ENCODE measurements at places on chromosomes 13 and 19.

- no peak for DNase-seq
Measured at GRCh38 chr13:106650690-106651205, 82.8 kb upstream of the ARGLU1 start.

- DNase-seq = peak; percentile 77
Measured at GRCh38 chr19:4914736-4915501, 5.6 kb downstream of the UHRF1 start.

DNA sequence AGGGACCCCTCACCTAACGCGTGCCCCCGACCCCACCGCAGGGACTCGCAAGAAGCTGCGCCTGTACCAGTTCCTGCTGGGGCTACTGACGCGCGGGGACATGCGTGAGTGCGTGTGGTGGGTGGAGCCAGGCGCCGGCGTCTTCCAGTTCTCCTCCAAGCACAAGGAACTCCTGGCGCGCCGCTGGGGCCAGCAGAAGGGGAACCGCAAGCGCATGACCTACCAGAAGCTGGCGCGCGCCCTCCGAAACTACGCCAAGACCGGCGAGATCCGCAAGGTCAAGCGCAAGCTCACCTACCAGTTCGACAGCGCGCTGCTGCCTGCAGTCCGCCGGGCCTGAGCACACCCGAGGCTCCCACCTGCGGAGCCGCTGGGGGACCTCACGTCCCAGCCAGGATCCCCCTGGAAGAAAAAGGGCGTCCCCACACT, 4.7 kb upstream of the MYBPC2 start:
- DNase-seq = peak; percentile 83

DNA sequence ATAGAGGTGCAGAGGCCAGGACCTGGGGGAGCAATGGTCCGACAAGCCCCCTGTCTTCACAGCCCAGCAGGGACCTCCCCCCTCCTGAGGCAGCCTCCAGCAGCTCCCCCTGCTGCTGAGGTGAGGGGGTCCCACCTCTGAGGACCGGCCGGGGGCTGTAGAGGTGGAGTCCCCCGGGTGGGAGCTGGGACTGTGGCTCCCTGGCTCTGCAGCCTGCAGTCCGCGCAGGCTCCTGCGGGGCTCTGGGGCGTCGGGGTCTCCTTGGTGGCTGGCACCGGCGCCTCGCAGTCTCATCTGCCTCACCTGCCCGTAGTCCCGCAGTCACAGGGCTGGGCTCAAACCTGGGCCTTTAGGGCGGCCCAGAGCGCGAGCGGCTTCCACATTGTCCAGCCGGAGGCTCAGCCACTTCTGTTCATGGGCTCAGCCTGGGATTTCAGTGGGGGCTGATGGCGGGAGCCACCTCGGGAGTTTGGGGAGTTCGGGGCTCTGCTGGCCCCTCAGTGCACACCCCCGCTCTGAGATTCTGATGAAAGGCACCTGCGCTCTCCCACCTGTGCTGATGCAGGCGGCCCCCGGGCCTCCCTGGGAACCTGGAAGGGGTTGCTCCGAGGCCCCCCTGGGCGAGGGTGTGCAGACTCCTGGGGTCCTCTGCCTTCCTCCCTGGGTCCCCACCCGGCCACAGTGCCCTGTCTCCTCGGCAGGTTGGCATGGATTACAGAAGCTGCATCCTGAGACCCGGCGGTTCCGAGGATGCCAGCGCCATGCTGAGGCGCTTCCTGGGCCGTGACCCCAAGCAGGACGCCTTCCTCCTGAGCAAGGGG, 7.0 kb upstream of the ZNF554 start:
- DNase-seq = no peak

DNA sequence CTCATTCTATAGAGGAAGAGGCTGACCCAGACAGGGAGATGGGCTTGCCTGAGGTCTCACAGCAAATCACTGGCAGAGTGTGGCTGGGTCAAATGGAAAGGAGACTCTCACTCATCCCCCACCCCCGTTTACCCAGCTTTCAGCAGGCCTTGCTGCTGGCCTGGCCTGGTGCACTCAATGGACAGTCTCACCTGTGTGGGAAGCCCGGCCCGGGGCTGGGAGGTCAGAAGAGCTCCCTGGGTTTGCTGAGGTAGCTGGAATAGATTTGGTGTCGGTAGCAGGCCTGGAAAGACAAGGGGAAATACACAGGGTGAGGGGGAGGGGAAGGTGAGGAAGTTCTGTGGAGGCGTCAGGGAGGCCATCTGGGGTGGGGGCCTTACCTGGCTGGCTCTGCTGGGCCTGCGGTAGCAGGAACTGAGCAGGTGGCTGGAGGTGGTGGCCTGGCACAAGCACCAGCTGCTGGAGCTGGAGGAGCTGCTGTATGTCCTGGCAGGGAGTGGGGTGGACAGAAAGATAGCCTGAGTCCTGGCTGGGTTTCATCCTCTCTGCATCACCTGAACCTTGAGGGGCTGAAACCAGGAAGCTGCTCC, 23.5 kb downstream of the ZNF574 start:
- no peak for DNase-seq

DNA sequence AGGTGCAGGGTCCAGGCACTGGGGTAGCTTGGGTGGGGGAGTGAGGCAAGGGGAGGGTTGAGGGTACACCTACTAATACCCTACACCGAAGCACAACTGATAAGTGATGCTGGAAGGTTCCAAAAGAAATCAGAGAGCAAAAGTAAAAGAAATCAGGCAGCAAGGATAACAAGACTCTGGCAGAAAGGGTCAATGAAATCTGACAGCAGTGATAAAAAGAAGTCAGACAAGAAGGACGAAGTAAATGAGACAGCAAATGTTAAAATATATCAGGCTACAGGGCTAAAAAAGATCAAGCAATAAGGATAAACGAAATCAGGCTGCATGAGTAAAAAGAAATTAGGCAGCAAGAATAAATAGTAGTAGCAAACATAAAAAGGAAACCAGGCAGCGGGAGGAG, 4.7 kb downstream of the LRFN3 start:
- no peak for DNase-seq

DNA sequence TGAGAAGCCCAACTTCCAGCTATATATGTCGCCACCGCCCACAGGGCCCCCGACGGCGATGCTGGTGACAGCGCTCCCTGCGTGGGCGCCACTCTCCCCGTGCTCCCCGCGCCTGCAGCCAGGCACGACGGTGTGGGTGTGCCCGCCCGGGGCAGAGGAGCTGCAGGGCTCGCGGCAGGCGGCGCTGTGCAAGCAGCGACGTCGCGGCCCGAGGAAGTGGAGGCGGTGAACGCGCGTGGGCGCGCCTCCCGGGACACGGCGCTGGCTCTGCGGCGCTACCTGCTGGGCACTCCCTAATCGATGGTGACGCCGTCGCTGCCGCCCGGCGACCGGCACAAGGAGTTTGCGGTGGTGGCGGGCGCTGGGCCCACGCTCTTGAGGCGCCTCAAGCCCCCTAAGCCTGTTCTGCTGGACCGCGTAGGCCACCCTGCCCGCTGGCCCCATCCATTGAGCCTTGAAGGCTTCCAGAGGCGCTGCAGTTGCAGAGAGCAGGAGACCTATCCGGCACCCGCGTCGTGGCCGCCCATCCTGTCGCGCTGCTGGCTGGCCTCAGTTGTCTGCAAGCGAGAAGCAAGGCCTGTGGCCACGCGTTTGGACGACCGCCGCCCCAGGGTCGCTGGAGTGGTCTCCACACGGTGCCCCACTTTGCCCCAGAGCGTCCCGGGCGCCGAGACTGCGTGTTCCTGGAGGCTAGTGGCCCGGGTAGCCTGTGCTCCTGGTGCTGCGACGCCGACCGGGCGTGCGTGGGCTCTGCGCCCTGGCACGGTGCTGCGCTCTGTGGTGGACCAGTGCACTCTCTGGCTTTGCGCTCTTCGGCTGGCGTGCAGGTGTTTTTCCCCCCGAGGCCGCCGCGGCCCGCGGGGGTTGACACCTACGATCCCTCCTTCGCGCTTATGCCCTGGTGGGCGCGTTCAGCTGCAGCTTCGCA, 23.1 kb downstream of the LRFN3 start:
- DNase-seq = no peak

- peak; percentile 82 for DNase-seq
Measured at GRCh38 chr19:57812226-57812625, 2.5 kb downstream of the ZNF552 start.

DNA sequence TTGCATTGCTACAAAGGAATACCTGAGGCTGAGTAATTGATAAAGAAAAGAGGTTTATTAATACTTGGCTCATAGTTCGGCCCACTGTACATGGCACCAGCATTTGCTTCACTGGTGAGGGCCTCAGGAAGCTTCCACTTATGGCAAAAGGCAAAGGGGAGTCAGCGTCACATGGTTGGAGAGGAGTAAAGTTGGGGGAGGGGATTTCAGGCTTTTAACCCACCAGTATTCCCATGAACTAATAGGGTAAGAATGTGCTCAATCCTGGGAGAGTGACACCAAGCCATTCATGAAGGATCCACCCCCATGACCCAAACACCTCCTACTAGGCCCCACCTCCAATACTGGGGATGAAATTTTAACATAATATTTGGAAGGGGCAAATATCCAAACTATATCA, 82.5 kb upstream of the MYCBP2 start:
- no peak for DNase-seq

DNA sequence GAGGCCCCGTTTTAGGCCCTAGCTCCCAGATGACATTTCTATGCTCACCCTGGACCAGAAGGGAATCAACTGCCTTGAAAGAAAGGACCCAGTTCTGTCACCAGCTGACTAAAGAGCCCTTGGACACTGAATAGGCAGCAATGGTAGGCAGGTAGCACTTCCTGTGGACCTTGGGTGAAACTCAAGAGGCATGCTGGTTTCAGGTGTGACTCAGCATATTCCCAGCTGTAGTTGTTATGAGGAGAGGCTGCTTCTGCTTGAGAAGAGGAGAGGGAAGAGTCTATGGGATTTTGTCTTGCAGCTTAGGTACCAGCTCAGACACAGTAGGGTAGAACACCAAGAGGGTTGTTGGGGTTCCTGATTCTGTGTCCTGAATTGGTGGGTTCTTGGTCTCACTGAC, 37.9 kb upstream of the HTR2A start:
- DNase-seq = no peak

- DNase-seq = no peak
Measured at GRCh38 chr19:54480051-54480450, 7.0 kb upstream of the CDC42EP5 start.

GRCh38 chr13:33351319-33351718, 65.8 kb upstream of the STARD13 start:
- DNase-seq = peak; percentile 47

DNA sequence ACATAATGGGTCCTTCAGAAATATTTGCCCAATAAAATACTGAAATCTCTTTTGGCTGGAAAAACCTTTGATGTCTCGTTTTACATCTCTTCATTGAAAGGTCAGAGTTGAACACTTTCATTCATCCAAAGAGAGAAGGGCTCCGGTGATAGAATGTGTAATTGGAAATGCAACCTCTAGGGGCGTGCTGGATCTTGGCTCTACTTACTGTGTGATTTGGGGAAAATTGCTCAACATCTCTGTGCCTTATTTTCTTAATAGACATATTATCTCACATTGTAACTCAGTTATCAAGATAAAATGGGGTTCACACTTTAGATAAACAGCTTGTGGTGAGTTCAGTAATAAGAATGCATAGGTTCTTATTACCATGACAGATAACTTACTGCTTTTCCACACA, 1444.1 kb downstream of the SLITRK5 start:
- no peak for DNase-seq

- no peak for DNase-seq
Measured at GRCh38 chr13:99863789-99864626, 107.6 kb downstream of the ZIC5 start.

DNA sequence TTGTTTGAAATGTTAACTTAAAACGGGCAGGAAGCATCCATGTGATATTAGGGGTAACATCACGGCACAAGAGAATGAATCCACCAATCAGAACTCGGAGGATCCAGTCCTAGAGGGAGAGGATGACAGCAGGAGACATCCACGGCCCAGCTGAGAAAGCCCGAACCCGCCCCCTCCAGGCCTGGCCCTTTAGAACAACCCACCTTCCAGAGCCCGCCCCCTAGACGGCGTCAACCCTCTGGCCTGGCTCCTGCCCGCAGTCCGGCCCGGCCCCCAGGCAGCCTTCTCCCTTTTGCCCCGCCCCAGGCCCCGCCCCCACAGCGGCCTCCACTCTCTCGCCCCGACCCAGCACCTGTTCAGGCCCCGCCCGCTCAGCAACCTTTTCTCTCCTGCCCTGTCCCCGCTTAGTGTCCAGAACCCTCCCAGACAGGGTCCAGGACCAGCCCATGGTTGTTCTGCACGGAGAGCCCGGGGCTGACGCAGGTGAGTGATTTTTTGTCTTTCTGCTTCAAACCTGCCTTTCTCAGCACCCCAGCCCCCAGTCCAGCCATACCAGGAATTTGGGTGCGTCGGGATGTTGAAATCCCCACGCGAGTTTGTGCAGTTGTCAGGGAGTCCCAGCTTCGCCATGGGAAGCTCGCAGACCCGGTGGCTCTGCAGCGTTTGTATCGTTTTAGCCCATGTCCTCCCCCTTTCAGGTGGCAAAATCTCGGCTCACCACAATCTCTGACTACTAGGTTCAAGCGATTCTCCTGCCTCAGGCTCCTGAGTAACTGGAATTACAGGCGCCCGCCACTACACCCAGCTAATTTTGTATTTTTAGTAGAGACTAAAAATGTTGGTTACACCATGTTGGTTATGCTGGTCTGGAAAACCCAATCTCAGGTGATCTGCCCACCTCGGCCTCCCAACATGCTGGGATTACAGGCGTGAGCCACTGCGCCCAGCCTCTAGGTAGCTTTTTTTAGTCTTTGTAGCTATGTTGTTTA, 16.1 kb downstream of the ZNF816 start:
- no peak for DNase-seq

DNA sequence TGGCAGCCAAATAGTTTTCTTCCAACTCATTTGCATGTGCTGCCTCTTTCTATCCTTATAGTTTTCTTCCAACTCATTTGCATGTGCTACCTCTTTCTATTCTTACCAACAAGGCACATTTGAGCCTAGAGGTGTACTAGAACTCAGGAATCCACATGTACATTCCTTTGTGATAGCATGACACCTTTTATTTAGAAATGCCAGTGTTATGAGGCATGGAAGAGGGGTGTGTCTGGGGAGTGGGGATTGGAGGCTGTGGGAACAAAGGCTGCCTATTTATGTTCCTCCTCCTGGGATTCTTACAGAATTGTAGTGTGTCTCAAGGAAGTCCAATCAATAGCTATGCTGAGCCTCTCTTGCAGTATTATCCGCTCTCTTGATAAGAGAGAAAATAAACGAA, 966.7 kb downstream of the PCDH17 start:
- DNase-seq = no peak

DNA sequence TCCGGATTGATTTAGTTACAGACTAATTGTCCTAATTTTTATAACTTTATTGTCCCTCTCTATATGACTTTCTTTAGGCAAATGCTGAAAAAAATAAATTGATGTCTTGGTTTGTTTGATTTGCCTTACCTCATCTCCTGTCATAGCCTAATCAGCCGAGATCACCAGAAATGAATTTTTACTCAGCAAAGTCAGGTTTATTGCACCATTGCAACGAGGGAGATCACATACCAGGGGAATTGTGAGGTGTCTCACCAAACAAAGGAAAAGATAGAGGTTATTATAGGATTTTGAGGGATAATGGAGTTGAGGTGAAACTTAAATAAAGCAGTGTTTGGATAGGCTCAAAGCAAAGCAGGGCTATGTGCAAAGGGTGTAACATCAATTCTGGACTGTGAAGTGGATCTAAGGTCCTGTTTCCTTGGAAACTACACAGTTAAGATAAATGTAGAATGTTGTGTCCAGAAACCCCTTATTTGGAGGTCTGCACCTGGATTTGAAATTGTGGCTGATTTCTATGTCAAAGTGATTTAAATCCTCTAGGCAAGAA, 372.6 kb downstream of the OXGR1 start:
- peak; percentile 39 for DNase-seq
